ENCODE measurements at places on chromosomes 13 and 19.

GRCh38 chr13:31849206-31849605 lies 109.9 kb downstream of the RXFP2 start:
- DNase-seq: no peak

DNA sequence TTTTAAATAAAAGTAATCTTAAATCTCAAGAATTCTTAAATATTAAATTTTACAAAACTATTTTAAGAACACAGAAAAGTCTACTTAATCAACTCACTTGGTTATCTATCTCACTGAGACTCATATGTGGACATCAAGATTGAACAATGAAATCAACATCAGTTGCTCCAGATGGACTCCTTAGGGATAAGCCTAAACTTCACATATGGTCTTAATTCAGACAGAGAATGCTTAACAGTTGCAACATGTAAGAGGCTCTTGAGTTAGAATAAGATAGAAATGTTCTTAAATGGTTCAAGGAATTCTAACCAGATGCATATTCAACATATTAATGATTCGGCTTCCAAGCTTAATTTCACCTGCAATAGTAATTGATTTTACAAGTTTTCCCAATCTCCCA lies 1730.9 kb downstream of the PCDH9 start:
- no peak for DNase-seq

GRCh38 chr19:44741841-44742329 lies 6.6 kb upstream of the BCL3 start:
- no peak for DNase-seq

DNA sequence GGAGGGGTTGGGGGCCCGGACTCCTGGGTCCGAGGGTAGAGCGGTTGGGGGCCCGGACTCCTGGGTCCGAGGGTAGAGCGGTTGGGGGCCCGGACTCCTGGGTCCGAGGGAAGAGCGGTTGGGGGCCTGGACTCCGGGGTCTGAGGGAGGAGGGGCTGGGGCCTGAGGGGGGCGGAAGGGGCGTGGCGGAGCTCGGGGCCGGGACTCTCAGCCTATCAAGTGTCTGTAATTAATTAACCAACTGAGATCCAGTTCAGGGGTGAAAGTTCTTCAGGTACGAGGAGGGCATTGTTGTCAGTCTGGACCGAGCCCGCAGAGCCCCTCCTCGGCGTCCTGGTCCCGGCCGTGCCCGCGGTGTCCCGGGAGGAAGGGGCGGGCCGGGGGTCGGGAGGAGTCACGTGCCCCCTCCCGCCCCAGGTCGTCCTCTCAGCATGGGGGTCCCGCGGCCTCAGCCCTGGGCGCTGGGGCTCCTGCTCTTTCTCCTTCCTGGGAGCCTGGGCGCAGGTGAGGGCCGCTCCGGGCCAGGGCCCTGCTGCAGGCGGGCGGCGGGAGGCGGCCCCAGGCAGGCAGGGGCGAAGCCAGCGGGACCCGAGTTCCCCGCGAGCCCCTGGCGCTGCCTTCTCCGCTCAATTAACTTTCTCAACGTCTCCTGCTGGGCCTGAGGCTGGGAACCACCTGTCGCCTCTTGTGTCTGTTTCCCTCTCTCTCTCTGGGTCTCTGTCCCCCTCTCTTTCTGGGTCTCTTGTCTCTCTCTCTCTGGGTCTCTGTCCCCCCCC lies 697 bp downstream of the FCGRT start:
- no peak for DNase-seq

DNA sequence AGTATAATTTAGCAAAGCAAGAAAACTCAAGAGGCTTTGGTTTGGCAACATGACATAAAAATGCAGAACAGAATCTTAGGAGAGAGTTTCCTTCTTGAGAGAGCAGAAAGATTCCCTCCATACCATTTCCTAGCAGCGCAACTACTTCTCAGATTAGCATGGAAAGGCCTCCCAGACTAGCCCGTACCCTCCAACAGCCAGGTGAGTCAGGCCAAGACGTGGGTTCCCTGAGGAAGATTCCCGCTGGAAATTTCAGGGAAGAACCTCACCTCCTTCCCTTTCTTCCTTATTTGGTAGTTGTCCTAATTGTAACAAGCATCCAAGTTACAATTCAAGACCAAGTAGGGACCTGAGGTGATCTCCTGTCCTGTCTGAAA lies 12.3 kb downstream of the COL4A2 start:
- DNase-seq: no peak

DNA sequence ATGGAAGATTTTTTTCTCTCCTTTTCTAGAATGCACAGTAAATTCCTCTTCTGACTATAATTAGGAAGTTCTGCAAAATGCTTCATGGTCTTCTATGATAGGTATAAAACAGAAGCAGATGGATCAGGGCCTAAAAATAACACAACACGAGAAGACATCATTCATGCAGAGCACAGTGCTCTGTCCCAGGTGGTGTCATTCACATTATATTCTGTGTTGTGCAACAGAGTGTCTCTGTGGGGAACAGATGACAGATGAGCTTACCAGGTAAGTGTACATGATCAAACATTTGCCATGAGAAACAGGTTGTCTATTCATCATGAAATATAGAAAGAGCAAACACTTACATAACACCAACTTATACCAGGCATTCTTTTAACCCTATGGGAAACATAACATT lies 288.3 kb downstream of the KCTD12 start:
- DNase-seq: no peak

GRCh38 chr13:102141625-102142472 lies 260.0 kb downstream of the FGF14 start:
- DNase-seq: no peak

DNA sequence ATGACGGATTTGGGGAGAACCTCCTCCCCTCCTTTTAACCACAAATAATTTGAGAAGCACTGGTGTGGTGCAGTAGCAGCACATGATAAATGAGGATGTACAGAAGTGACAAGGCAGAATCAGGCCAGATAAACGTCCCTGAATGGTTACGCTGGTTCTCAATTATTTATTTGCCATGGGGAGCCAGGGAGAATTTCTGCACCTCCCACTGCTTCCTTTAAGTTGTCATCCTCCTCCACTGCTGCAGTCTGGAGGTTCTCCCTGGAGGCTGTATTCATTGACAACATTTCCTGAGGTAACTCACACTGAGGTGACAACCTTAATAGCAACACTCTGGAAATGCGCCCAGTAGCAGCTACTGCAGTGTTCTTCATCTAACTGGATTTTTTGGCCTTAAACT lies 308.9 kb upstream of the SLITRK1 start:
- DNase-seq: no peak

DNA sequence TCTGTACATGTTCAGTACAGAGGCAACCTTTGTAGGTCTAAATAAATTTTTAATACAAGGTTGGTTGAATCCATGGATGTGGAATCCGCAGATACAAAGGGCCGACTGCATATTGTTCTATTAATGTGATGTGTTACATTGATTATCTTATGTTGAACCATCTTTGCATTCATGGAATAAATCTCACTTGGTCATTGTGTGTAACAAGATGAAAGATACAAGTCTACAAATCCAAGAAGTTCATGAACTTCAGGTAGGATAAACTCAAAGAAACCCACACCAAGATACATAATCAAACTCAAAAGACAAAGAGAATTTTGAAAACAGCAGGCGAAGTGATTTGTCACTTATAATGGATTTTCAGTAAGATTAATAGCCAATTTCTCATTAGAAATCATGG lies 8.0 kb upstream of the TFDP1 start:
- no peak for DNase-seq

- DNase-seq: no peak
Measured at GRCh38 chr13:100537486-100537885, 51.1 kb downstream of the GGACT start.

Data from naive thymus-derived CD8-positive, alpha-beta T cell (primary cell).